ENCODE measurements at places on chromosomes 7 and 10.

GRCh38 chr10:86410542-86411124 lies 44.0 kb upstream of the GRID1 start:
- DNase-seq = no peak

GRCh38 chr10:16565604-16566003 lies 43.9 kb upstream of the C1QL3 start:
- no peak for DNase-seq

DNA sequence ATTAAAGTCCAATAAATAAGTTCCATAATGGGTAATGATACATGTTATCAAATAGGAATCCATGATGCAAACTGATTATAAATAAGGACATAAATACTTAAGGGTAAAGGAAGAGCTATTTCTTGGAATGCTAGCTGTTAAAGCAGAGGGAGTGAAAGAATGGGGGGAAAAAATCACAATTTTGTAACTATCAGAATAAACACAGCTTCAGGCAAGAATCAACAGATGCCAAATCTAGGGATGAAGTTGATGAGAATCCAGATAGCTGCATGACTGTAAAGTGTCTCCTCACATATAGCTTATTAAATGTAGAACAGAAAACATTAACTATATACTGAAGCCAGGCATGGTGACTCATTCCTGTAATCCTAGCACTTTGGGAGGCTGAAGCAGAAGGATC lies 4.9 kb downstream of the IPMK start:
- no peak for DNase-seq

DNA sequence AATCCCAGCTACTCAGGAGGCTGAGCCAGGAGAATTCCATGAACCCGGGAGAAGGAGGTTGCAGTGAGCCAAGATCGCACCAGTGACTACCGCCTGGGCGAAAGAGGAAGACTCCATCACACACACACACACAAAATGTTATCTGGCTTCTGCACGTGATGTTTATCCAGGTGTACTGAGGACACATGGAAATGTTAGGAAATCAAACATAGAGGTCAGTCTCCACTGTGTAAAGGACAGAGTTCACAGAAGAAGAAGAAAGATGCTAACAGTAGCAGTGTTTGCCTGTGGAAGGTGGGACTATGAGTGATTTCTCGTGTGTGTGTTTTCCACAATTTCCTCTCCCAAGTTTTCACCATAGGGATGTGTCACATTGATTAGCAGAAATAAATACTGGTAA lies 256.9 kb downstream of the ELMO1 start:
- no peak for DNase-seq

- DNase-seq = no peak
Measured at GRCh38 chr7:47380325-47381133, 201.4 kb downstream of the TNS3 start.

DNA sequence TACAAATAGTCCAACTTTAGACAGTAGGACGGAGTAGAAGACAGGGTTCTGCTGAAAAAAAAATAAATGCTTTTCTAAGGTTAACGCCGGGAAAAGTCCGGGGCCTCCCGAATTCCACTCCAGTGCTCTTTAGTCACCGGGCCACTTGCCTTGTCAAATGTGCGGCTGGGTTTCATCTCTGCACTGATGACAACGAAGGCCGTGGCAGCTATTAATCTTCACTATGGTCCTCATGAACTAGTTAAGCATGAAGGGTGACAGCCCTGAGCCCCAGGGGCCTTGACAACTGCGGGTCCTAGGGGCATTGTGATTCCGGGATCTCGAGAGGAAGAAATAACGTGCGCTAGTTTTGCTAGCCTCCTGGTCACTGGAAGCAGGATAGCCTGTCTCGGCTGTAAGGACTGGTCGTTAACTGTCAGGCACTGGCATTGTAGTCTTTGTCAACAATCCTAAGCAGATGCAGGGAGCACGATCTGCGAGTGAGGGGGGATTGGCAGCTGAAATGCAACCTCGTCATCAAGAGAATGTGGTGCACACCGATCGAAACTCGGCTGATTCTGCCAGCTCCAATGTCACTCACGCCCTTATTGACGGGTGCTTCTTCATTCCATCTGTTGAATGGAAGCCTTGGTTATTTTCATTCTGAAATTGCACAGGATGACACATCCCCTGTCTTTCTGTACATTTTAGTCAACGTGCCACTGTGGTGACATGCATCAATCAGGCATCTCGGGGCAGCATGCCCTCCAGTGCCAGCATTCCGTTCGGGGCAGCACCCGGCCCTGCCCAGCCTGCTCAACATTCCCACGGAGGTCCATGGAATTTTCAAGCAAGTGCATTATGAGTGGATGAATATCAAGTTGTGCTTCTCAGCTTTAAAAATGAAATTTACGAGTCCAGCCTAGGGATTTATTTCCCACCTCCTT lies 51.6 kb upstream of the MGMT start:
- no peak for DNase-seq

GRCh38 chr10:60848126-60848525 lies 69.8 kb downstream of the CDK1 start:
- no peak for DNase-seq

- no peak for DNase-seq
Measured at GRCh38 chr7:37083311-37084096, 359.2 kb upstream of the AOAH start.

- no peak for DNase-seq
Measured at GRCh38 chr10:78865931-78866717, 202.6 kb upstream of the ZMIZ1 start.

DNA sequence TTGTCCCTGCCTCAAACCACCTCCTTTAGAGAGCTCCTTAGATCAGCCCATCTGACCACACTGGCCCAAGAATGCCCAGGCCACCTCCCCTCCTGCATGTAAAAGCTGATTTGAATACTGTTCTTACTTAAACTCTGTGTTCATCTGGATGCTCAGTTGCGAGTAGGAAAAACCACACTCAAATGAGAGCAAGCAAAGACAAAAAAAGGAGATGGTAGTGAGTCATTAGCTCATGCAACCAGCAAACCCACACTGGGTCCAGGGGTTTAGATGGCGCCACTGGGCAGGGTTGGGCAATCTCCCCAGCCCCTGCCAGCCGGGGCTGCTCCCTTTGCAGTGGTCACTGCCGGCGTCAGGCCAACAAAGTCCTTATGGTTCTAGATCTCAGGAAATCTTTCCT lies 32.7 kb downstream of the TSPAN15 start:
- DNase-seq = no peak

- no peak for DNase-seq
Measured at GRCh38 chr7:87345962-87346371, 503 bp downstream of the CROT start.

DNA sequence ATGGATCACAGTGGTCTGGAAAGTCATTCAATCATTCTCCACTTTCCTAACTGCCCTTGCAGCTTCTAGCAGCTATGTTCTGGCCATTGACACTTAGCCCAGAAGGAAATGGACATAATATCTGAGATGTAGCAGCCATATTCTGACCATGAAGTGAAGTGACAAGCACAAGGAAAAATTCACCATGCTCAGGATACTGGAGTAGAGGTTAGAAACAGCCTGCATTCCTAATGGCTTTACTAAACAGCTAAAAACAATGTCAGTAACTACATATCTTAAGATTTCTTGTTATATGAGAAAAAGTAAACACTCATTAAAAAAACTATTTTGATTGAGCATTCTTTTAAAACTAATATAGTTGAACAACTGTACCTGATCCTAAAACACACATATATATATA lies 443.8 kb downstream of the MAGI2 start:
- no peak for DNase-seq

DNA sequence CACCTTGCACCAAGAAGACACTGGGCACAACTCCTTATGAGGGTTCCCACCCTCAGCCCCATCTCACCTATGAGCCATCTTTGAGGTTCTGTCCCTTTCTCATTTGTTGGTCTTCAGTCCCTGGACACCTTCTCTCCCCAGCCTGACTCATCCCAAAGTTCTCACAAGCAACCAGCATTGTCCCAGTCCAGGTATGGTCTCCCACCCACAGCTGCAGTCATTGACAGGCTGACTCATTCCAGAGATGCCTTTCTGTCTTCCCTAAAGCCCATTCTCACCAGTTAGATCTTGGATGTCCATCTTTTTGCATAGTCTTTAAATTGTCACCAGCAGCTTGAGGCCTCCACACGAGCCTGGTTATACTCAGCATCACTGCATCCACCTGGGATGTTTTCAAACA lies 26.7 kb upstream of the BMPR1A start:
- no peak for DNase-seq

DNA sequence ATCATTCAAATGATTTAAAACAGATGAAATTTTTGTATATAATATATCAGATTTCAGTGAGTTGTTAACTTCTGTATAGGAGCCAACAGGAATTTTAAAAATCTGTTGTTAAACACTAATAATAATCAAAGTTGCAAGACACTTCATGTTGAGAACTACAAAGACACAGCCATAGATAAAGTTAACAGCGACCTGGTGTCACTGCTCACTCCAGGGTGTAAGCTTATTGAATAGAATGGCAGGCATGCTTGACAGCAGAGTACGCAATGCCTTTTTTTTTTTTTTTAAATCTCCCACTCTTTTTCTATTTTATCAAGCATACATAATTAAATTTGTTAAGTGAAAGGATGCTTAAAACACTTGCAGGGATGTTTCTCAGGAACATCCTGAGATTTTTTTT lies 32.0 kb downstream of the PCDH15 start:
- no peak for DNase-seq

GRCh38 chr7:112266595-112267270 lies 60.2 kb downstream of the ZNF277 start:
- no peak for DNase-seq

GRCh38 chr10:132665946-132666704 lies 119.8 kb downstream of the NKX6-2 start:
- no peak for DNase-seq

GRCh38 chr10:33067481-33067880 lies 109.5 kb upstream of the ITGB1 start:
- no peak for DNase-seq

GRCh38 chr7:139358541-139359365 lies 941 bp upstream of the LUC7L2 start:
- DNase-seq = peak; percentile 57

GRCh38 chr10:126288547-126289493 lies 99.5 kb downstream of the ADAM12 start:
- DNase-seq = no peak

- DNase-seq = no peak
Measured at GRCh38 chr10:113056441-113057021, 106.5 kb downstream of the TCF7L2 start.
